ENCODE measurements at places on chromosomes 7 and 10. TPM values are rescaled to one million over a fixed set of nuclear protein-coding genes. Genes with fewer than 3 reads are reported as not detected.

GRCh38 chr7:98872328-98872924, 2.6 kb upstream of the TMEM130 start:
- no peak for DNase-seq

DNA sequence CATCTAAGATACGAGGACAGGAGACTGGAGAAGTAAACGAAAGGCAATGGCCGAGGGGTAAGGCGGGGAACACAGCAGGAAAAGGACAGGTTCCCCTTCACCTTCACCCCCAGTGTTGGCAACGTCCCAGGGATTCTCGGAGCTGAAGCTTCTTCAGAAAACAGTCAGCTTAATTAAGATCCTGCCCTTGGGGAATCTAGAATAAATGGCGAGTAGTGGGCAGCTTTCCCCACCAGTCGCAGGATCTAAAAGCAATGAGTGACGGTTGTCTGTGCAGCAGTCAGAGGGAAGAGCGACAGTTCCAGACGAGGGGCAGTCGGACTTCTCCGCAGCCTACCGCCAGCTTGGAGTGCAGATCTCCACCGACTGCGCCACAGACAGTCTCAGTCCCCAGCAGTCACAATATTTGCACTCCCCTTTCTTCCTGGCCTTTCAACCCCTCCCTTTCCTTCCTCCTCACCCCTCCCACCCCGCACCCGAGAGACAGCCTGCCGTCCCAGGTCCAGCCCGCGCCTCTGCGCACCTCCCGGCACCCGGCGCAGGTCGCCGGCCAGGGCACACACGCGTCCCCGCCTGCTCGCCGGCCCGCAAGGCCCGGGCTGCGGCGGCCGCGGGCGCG, 10.9 kb upstream of the SP8 start:
- DNase-seq = peak; percentile 22

GRCh38 chr10:5466451-5467206, 32.7 kb downstream of the CALML5 start:
- no peak for DNase-seq

- DNase-seq = no peak
Observed at GRCh38 chr7:150966002-150966401, 12.1 kb downstream of the KCNH2 start.

DNA sequence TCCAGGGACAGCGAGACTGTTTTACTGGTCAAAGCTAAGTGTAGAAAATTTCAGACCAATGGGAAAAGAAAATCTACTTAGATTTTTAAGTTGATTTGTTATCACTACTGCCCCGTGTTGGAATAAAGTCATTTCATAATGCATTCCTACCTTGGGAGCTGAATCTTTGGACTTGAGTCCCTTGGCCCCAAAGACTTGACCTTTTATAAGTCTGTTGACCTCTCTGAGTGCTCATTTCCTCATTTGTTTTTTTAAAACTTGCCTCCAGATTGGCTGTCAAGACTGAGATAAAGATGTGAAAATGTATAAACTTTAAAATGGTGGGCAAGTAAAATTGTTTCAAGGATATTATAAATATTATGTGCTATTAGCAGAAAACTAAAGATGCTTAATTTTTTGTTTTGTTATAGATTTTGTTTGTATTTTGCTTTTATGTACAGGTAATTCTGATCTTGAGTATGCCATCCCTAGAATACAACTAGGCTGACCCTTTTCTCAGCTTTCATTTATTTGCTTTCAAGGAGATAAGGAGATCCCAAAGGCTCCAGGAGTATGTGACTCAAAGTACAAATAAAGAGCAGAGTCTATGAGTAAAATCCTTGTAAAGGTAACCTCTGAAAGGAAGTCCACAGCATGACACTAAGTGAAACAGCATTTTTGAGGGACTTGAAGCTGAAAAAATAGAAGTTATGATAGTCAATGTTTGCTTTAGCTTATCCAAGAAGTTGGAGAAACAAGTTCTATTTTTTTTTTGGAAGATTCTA, 54.6 kb downstream of the TMEM26 start:
- no peak for DNase-seq

DNA sequence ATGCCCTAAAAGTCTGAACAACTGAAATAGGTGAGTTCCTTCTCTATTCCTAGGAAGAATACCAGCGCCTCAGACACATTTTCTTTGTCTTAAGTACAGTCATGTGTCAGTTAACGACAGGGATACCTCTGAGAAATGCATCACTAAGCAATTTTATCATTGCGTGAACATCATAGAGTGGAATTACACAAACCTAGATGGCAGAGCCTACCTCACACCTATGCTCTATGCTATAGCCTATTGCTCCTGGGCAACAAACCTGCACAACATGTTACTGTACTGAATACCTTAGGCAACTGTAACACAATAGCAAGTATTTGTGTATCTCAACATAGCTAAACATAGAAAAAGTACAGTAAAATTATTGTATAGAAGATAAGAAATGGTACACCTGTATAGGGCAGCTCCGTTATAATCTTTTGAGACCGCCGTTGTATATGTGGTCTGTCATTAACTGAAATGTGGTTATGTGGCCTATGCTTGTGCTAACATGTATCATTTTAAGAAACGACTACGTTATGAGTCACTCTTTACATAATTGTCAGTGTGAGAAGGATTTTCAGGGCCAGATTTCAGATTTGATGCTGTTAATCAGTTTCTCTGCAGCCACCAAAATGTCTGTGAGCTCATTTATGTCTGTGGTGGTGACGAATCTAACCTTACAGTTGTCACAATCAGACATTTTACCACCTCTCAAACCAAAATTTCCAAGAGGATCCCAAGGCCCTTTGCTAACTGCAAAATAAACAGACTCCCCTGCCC, 66.1 kb upstream of the STK17A start:
- no peak for DNase-seq

GRCh38 chr7:69947998-69948397, 349.7 kb downstream of the AUTS2 start:
- no peak for DNase-seq

DNA sequence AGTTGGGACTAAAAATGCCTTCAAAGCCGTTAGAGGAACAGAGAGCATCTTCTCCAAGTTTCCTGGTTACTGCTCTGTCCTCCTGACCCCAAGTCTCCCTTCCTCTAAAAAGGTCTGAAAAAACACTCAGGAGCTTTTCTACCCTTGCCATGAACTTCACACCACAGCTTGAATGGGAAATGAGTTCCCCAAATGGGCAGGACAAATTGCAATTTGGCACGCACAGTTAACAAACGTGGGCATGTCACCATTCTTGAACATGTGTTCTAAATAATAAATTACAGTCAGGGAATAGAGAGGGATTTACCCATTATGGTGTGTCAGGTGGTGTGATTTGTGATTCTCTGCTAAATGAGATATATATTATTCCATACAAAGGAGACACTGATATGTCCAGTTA, 91.2 kb upstream of the WNT16 start:
- no peak for DNase-seq

DNA sequence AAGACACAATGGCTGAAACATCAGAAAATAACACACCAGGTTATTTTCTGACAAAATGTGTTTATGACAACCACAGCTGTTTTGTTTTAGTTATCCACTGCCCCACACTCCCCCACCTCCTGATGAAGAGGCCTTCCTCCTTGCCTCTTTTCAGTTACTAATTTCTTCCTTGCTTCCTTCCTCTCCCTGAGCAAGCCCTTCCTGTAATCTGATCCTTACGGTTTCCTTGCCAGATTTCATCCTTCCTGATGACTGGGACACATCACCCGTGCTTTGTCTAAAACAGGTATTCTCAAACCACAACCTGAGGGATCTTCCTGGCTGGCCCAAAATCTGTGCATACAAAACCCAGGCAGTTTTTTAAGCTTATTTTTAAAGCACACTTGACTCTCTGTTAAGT, 39.4 kb downstream of the CHST15 start:
- DNase-seq = no peak

GRCh38 chr7:81308643-81309322, 389.9 kb upstream of the SEMA3C start:
- no peak for DNase-seq

DNA sequence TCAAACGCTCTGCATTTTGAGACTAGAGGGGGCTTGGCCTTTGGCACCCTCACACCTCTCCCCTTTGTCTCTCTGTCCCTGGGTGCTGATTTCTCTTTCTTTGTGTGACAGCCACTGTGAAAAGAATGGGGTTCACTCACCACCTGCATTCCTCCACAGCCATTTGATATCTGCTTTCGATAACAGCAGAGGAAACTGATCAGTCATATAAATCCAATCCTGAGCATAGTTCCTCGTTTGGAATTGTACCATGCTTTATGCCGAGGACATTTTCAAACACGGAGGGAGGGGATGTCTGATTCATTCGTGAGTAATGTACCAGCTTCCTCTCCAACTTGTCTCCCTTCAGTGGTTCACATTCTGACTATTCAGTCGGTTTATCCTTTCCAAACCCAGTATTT, 15.8 kb downstream of the MET start:
- no peak for DNase-seq

- no peak for DNase-seq
Observed at GRCh38 chr10:58360412-58361004, 24.7 kb upstream of the TFAM start.

DNA sequence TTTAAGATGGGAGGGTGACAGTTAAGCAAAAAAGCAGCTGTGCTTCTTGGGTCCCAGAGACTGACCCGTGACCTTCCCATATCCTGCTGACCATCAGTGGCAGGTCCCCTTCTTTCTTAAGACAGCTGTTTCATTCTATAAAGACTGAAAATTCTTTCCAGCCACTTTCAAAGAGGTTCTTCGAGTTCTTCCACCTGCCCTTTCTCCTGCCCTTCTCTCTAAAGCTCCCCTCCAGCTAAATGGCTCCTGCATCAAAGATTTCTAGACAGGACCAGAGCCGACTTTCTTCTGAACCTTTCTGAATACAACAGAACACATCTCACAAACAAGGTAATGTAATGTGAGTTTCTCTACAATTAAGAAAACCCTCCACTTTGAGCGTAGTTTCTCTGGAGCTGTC, 180.8 kb downstream of the SFMBT2 start:
- DNase-seq = no peak

DNA sequence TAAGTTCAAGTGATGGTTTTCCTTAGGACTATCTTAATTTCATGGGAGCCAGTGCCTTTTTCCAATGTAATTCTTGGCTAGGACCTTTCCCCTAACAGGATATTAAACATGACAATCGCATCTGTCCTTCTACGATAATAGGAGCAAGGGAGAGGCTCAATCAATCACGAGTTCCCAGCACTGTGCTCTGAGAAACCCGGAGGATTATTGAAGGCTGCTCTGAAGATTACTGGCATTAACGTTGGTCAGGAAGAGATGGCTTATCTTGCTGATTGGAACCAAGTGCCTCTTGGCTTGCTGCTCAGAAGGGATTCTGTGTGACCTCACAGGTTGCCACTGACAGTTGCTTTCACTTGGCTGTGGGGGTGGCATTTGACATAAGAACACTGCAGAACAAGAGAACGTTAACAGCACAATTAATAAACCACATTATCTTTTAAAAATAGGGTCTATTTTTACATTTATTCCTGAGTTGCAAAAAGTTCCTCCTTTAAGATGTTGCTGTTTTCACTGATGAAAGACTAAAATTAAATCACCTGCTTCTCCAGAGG, 252.1 kb upstream of the TAC1 start:
- DNase-seq = no peak

GRCh38 chr7:20053334-20054104, 163.7 kb downstream of the MACC1 start:
- DNase-seq = no peak

GRCh38 chr7:56537952-56538351, 421.7 kb upstream of the NUPR2 start:
- DNase-seq = no peak

GRCh38 chr10:128714644-128715415, 588.6 kb upstream of the MKI67 start:
- DNase-seq = no peak

- no peak for DNase-seq
Observed at GRCh38 chr7:94297397-94297838, 97.3 kb upstream of the COL1A2 start.

- DNase-seq = no peak
Observed at GRCh38 chr7:145732521-145732920, 384.1 kb upstream of the CNTNAP2 start.

- no peak for DNase-seq
Observed at GRCh38 chr7:133458688-133459087, 205.8 kb downstream of the EXOC4 start.

GRCh38 chr10:30383356-30383755, 34.3 kb upstream of the MTPAP start:
- no peak for DNase-seq

GRCh38 chr7:28793381-28794085, 164.6 kb downstream of the TRIL start:
- DNase-seq = no peak

DNA sequence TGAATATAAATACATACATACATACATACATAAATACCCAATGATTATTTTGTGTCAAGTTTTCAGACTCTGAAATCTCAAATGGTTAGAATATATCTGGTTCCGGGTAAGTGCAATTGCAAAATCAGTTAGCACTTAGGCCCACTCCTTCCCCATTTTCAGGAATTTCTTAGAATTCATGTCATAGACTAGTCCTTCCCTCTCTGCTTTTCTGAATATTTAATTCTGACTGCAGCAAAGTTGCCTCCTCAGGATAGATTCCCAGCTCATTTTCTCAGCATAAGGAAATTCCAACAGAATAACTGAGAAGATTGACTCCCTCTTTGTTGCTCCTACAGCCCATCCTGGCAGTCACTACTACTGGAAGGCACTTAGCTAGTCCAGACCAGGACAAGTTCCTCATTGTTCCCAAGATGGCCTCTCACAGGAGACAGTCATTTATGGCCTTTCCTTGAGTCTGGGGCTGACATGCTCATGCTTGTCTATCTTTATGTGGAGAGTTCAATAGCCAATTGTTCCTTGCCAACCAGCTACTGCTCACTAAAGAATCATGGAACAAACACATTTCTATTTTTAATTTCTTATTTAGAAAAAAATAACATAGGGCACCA, 142.9 kb upstream of the ITGB1 start:
- DNase-seq = no peak

- DNase-seq = no peak
Observed at GRCh38 chr10:52541006-52541473, 227.0 kb downstream of the DKK1 start.

GRCh38 chr10:35103882-35104281, 13.7 kb upstream of the CUL2 start:
- DNase-seq = no peak

GRCh38 chr10:26087666-26088065, 128.9 kb upstream of the GAD2 start:
- DNase-seq = no peak

- no peak for DNase-seq
Observed at GRCh38 chr10:19654576-19654975, 161.7 kb upstream of the PLXDC2 start.

GRCh38 chr7:22082886-22083703, 137.4 kb upstream of the CDCA7L start:
- peak; percentile 88 for DNase-seq

The CCL24 gene
- total RNA-seq = not detected

The CLEC2L gene
- not detected for total RNA-seq

The HMX2 gene
- not detected for total RNA-seq

The PHYHIPL gene
- not detected for total RNA-seq

The HOXA5 gene
- total RNA-seq = not detected

The CLRN3 gene
- not detected for total RNA-seq

The TRDMT1 gene
- total RNA-seq = 9.5 TPM

The TRIM74 gene
- 0.35 TPM for total RNA-seq

The OR13A1 gene
- total RNA-seq = not detected

The DNAJB12 gene
- total RNA-seq = 25.6 TPM

The HHEX gene
- 0.38 TPM for total RNA-seq
